ENCODE measurements at places on chromosomes 6 and 20. TPM values are rescaled to one million over a fixed set of nuclear protein-coding genes. Genes with fewer than 3 reads are reported as not detected.
A peak's percentile ranks its signal among the peaks of the same experiment; 100 is the strongest.

DNA sequence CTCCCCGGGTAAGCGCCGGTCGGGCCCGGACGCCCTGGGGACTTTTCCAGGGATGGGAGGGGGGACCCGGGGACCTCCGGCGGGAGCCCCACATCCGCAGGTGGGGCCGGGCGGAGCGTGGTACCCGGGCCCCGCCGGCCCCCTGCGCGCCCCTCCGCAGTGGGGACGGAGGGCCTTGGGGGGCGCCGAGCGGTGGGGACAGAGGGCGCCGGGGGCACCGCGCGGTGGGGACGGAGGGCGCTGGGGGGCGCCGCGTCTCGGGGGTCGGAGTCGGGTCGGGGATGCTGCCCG, 270 bp downstream of the PLEKHG1 start:
- no peak for DNase-seq

DNA sequence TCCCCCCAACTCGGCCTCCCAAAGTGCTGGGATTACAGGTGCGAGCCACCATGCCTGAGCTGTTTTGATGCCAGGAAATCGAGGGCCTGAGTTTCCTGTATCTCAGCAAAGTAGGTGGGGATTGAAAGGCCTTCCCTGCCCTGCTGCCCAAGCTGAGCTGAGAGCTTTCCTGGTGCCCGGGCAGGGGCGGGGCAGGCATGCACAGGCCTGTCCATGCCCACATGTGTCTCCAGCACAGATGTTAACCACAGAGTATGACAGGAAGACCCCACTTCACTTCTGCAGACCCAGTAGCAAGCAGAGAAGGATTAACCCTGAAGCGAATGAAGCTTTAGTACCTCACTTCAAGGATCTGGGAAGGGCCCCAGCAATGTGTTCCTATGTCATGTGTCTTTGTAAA, 66.0 kb downstream of the GPR6 start:
- DNase-seq, result no peak

Gene ATP6V1G2
- 6.6 TPM for polyA plus RNA-seq

Gene SLC44A4
- polyA plus RNA-seq, result 4.7 TPM

Gene KCNK15
- 0.56 TPM for polyA plus RNA-seq

GRCh38 chr20:39070484-39071231, 108.5 kb downstream of the DHX35 start:
- DNase-seq, result peak; percentile 82

DNA sequence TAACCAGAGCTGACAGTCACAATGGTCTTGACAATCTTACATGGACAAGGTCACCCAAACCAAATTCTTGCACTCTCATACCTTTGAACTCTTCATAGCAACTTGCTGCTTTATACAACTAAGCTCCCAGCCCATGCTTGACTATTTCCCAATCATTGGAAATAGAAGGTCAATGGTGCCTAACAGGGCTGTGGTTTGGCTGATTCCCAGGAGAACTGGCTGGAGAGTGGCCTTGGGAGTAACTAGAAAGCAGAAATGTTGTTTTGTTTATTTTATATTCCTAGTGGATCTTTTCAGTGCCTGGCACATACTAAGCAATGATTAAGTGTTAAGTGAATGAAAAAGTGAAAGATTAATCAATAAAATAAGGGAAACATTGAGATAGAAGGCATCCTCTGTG, 3.0 kb downstream of the SPINT4 start:
- peak; percentile 66 for DNase-seq

GRCh38 chr6:3252861-3253596, 5.7 kb upstream of the PSMG4 start:
- no peak for DNase-seq

Gene CD93
- polyA plus RNA-seq, result 8.0 TPM

GRCh38 chr6:43491750-43492661, 14.6 kb downstream of the TJAP1 start:
- peak; percentile 91 for DNase-seq

- no peak for DNase-seq
These were observed 380.0 kb upstream of the MARCKS start for GRCh38 chr6:113476937-113477839.

Gene SCUBE3
- 0.61 TPM for polyA plus RNA-seq

GRCh38 chr20:45138561-45139300, 14.5 kb upstream of the WFDC12 start:
- peak; percentile 31 for DNase-seq

DNA sequence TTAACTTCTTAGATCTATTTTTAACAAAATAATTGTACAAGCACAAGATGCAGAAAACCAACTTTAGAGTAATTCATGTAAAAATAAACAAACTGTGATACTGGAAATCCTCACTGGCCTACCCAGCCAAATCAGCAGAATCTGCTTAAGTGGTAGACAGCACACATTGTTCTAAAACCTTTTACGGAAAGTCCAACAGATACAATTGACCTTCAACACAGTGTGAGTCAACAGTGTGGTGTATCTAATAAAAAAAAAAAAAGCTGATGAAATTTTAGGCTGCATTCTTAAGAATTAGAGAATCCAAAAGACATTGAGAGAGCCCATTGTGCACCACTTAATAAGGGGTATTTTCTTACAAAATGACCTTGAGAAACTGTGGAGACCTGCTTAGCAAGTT, 174.5 kb downstream of the COL21A1 start:
- no peak for DNase-seq

GRCh38 chr6:63097222-63097621, 114.0 kb upstream of the FKBP1C start:
- no peak for DNase-seq

Gene RIPPLY2
- polyA plus RNA-seq, result 0.56 TPM

Gene ZSCAN31
- 7.9 TPM for polyA plus RNA-seq

Gene SDC4
- 48.7 TPM for polyA plus RNA-seq

DNA sequence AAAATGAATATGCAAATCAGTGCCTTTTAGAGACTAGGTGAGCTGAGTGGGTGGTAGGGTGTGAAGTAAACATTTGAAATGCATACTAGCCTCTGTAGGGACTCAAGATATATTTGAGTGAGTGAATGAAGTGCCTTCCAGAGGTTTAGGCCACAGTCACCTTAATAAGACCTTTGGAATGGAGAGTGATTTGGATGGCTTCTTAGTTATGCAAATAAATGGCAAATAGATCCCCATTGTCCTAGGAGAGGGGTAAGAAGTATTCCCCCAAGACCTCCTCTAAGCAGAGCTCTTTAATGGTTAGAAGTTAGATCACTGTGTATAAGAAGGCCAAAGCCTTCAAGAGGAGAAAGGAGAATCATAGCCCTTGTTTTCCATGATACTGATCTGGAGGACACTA, 47.8 kb upstream of the IMPG1 start:
- no peak for DNase-seq

- no peak for DNase-seq
These were observed 156.4 kb upstream of the CARMIL1 start for GRCh38 chr6:25122622-25123237.

- no peak for DNase-seq
These were observed 236.0 kb upstream of the STXBP5 start for GRCh38 chr6:146968041-146968760.

Gene IRF4
- 0.48 TPM for polyA plus RNA-seq

DNA sequence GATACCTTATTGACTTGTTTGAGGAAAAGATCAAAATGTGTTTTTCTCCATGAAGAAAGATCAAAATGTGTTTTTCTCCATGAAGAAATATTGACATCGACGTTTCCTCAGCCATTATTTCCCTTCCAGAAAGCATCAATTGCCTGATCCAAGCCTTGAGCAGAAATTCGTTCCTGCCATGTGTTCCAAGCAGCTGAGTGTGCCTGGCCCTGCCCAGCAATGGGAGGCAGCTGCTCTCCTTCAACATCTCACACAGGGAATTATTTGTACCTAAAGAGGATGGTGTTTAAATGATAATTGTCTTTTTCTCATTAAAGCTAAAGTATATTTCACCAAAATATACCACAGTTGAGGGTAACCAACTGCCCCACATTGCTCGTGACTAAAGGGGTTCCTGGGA, 7.8 kb upstream of the DUSP22 start:
- DNase-seq, result no peak

- no peak for DNase-seq
These were observed 492.5 kb upstream of the FLRT3 start for GRCh38 chr20:14829906-14830305.

Gene LGSN
- not detected for polyA plus RNA-seq

DNA sequence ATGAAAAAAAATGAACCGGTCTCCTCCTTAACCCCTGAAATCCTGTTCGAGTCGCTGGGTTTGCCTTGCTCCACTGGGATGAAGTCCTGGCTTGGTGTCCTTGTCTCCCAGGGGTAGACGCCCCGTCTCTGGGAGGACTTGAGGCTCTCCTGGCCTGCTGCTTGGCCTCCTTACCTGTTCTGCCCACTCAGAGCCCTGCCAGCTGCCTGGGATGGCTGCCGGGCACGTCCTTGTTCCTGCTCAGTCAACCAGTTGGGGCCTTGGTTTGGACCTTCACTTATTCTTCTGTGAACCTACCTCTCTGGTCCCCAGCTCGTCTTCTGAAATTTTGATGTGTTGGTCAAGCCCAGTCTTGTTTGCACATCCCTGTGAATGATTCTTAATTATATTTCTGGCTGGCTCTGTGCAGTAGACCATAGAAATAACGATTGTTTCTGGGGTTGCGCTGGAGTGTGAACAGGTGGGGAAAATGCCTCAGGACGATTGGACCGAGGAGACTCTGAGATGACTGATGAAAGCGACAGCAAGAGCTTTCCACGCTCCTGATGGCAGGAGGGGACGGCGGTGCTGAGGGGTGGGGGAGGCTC, 126.5 kb upstream of the ESR1 start:
- no peak for DNase-seq

Measured in adrenal gland (tissue), 19 donors.